Bronchial epithelial cell (primary cell): ENCODE measurements at places on chromosomes 7 and 10.
A peak's percentile ranks its signal among the peaks of the same experiment; 100 is the strongest.

DNA sequence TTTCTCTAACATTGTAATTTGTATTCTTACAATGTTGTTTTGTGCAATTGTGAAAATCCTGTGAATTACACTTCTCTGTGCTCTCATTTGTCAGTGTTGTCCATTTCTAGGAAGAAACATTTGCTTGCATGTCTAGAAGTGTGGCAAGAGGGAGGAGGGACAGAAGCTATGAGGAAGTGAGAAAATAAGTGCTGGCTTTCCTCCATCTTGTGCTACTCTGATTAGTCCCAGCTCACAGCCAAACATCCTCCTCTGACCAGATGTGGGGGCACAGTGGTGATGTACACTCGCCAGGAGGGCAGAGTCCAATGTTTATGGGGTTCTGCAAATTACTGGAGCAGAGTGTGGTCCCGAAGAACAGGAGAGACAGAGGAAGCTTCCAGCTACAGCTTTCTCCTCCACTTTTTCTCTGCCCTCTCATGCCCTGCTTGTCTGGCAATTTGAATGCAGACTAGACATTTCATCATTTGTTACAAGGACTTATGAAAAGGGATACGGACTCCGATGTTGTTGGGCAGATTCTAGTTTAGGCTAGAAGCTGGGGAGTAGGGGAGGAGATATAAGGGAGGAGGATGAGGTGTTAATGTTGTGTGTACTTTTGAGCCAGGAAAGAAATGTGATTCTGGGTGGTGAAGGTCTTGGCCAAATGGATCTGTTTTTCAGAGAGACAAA is 131.0 kb upstream of the C1GALT1 start:
- peak; percentile 39 for DNase-seq

DNA sequence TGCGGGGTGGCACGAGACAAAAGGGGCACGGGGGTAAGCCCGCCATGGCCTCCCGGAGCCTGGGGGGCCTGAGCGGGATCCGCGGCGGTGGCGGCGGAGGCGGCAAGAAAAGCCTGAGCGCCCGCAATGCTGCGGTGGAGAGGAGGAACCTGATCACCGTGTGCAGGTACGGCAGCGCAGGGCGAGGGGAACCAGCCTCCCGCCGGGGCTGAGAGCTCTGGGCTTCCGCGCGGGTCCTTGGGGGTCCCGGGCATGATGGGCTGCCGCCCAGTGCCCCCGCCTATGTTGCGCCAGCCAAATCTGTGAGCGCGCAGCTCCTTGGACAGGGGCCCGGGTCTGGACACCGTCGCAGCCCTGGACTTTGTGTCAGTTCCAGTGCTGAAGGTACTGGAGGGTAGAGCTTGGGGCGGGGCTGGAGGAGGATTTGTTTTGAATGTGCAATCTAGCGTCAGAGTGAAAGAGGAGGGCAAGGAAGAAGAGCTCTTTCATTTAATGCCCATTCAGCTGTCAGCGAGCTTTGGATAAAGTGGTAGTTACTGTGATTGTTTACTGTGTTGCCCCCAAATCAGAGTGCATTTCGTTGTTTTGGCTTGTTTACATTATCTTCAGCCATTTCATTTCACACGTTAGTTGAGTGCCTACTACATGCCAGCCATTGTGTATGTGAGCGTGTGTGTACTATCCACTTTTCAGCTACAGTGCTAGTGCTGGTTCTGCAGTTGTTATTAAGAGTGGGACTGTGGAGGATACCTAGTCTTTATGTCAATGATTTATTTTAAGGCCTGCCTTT is 777 bp downstream of the RUNDC3B start:
- peak; percentile 26 for DNase-seq

GRCh38 chr7:22677680-22678079 is 49.3 kb upstream of the IL6 start:
- no peak for DNase-seq

GRCh38 chr7:157691586-157692459 is 355.0 kb downstream of the DNAJB6 start:
- DNase-seq: no peak

DNA sequence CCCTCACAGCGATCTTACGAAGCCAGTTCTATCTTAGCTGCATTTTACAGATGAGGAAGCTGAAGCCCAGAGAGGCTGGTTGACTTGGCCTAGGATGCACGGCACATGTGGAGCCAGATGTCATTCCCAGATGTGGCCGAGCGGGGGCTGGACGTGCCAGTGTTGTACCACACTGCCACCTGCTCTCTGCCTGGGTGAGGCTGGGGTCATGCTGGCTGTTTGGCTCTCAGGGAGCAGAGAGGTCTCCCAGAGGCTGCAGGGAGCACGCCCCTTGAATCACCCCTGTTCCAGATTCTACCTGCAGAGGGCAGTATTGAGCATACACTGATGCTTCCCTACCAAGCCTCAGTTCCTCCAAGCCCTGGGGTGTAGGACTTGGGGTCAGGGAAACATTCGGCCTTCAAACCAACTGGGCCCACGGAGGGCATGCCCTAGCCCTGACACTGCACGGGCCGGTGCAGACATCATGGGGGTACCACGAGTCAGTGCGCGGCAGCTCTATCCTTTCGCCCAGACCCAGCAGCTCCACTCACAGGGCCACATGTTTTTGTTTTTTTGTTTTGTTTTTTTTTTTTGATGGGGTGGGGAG is 3.8 kb upstream of the GTF2IRD1 start:
- DNase-seq: peak; percentile 43

DNA sequence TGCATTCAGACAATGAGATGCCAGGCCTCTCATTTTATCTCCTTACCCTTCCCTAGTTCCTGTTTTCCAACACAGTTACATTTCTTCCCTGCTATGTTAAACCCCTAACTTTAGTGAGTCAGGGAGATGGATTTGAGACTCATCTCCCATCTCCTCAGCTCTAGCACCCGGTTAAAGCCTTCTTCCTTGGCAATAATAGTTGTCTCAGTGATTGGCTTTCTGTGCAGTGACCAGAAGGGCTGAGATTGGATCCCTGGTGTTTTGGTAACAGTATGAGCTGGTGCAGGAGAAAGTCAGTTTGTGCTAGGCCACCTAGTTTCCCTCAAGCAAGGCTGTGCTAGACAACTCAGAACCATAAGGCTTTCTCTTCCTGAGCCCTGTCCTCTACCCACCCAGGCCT is 212.5 kb downstream of the SORCS1 start:
- no peak for DNase-seq

GRCh38 chr10:91711885-91712680 is 79.2 kb upstream of the PPP1R3C start:
- DNase-seq: no peak

DNA sequence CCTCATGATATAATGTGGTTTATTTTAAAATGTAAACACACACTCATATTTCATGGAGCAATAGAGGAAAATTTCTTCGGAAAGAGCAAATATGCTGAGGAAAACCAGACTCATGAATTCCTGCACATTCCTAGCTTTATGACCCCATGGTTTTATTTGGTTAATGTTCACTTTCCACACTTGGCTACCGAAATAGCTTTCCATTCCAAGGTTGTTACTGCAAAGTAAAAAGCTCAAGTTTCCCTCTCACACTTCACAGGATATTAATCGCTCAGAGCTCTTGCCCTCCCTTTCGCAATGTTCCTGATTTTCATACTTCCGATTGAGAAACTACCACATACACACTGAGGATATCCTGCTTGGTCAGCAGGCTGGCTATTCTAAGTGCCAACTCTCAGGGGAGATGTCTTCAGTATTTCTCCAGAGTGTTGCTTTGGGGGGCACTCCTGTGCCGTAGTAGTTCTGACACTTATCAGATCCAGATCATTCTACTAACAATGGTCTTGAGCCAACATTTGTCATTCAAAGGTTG is 77.5 kb upstream of the STEAP1B start:
- peak; percentile 94 for DNase-seq

DNA sequence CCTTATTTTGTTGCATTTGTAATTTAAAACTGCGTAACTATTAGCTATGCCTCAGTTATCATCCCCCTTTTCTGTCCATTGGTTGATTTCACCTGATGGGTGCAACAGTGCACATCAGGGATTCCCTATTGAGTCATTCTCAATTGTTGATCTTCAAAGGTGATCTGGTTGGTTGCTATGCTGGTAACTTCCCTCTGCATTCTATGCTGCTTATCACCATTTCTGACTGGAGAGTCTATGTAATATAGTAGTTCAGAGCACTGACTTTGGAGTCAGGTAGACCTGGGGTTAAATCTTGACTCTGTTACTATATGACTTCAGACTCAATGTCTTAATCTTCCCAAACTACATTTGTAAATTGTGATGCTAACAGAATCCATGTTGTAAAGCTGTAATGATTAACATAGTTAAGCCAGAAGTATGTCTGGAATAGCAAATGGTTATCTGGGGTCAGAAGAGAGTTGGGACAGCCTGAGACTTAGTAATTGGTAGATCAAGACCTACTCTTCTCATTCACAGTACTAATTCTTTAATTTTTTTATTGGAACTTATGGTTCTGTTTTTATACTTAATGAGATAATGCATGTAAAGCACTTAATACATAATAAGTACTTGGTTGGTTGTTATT is 38.1 kb downstream of the EXOC6 start:
- DNase-seq: peak; percentile 50
